ENCODE measurements at places on chromosomes 6 and 20.

DNA sequence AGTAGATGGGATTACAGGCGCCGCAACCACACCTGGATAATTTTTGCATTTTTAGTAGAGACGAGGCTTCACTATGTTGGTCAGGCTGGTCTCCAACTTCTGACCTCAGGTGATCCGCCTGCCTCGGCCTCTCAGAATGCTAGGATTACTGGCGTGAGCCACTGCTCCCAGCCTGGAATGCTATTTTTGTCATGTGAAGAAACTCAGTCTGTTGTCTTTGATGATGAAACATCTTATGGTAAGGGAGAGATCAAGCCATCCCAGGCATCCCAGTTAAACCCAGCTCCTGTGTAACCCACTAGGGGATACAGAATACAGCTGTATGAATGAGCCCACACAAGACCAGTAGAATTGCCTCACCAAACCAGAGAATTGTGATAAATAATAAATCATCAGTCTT lies 83.6 kb upstream of the RBM24 start:
- no peak for DNase-seq

GRCh38 chr6:36755435-36756348 lies 58.1 kb downstream of the RAB44 start:
- DNase-seq = peak; percentile 76

- DNase-seq = no peak
Measured at GRCh38 chr6:2763876-2764540, 1.2 kb upstream of the WRNIP1 start.

- no peak for DNase-seq
Measured at GRCh38 chr20:7879883-7880282, 60.4 kb downstream of the HAO1 start.

- no peak for DNase-seq
Measured at GRCh38 chr6:89430201-89430962, 2.6 kb upstream of the ANKRD6 start.

DNA sequence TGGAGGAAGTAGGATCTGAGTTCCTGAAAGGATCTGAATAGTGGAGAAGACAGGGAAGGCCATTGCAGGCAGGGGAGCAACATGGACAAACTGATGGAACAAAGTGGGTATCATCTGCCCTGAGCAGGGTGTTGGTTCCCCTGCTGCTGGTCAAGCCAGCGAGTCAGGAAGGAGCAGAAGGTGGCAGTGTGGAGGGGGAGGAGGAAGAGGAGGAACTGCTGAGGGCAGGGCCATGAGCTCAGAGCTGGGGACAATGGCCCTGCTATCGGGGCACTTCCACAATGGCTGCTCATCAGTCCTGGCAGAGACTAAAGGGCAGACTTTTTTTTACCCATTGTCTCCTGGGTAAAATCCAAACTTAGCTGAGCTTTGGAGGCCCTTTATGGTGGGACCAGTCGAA lies 13.6 kb downstream of the CNBD2 start:
- no peak for DNase-seq

- no peak for DNase-seq
Measured at GRCh38 chr6:5630636-5631035, 369.3 kb downstream of the FARS2 start.

DNA sequence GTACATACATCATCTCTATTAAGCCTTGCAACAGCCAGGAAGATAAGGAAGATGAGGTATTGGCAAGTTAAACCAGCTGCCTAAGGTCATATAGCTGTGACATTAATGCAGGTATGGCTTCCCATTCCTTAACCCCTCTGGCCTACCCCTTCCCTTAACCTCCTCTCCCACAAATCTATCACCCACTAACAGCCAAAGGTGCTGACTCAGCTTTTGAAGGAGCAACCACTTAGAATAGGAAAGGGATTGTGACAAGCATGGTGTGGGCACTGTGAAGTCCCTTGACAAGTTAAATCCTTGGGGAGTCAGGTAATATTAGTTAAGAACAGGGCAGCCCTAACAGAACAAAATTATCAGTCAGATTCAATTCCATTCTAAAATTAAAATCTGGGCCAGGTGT lies 5.4 kb upstream of the SH3BGRL2 start:
- DNase-seq = no peak

DNA sequence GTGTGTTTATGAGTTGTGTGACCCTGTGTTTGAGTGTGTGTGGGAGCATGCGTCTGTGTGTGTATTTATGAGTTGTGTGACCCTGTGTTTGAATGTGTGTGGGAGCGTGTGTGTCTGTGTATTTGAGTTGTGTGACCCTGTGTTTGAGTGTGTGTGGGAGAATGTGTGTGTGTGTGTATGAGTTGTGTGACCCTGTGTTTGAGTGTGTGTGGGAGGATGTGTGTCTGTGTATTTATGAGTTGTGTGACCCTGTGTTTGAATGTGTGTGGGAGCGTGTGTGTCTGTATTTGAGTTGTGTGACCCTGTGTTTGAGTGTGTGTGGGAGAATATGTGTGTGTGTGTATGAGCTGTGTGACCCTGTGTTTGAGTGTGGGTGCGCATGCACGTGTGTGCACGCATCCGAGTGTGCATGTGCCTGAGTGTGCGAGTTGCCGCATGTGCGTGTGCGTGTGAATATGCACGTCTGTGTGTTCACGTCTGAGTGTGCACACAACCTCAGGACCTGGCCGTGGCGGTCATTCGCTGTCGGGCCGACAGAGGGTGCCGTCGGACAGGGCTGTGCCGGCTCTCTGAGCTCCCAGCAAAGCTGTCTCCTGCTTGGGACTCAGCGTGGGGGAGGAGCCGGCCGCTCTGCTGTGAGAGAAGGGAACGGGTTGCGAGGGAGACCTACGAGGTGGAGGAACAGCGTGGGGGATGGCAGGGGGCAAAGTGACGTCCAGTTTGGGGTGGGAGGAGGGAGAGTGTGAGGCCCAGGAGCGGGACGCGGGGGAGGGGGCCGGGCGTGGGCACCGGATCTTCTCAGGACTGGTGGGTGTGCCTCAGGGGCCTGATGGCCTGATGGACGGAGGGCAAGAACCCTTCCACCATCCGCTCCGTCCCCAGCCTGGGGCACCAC lies 19.7 kb downstream of the SLC17A9 start:
- DNase-seq = peak; percentile 92

GRCh38 chr6:91438570-91438969 lies 851.7 kb upstream of the MAP3K7 start:
- DNase-seq = no peak

- no peak for DNase-seq
Measured at GRCh38 chr6:2616811-2617210, 133.9 kb downstream of the MYLK4 start.

GRCh38 chr6:10481101-10481500 lies 40.0 kb upstream of the GCNT2 start:
- no peak for DNase-seq

- DNase-seq = peak; percentile 80
Measured at GRCh38 chr6:12060780-12061609, 48.9 kb downstream of the HIVEP1 start.

GRCh38 chr20:51163996-51164600 lies 141.2 kb upstream of the KCNG1 start:
- no peak for DNase-seq

DNA sequence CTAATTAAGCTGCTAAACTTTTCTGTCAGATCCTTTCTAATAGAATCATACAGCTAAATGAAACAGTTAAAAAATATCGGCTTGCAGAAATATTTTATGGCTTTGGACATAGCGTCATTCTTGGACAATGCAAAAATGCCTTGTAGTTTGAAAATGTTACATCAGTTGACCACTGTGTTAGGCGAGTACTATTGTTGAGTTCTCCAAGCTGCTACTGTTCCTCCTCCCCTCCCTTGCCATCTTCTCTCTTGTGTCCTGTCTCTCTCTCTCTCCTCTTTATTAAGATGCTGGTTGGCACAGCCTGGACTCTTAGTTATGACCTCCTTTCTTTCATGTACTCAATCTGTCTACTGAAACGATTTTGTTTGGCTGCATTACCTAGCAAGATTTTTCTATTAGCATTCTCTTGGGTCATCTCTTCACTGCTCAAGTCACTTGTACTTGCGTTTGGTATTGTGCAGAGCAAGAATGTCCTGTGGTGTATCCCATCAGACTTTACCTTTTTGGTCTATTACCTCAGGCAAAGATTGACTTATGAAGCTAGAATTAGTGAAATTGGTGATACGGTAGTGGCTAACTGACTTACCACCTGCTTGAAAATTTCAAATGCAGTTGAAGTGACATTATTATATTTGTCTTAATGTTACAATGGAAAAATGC lies 127.9 kb downstream of the FARS2 start:
- DNase-seq = no peak

DNA sequence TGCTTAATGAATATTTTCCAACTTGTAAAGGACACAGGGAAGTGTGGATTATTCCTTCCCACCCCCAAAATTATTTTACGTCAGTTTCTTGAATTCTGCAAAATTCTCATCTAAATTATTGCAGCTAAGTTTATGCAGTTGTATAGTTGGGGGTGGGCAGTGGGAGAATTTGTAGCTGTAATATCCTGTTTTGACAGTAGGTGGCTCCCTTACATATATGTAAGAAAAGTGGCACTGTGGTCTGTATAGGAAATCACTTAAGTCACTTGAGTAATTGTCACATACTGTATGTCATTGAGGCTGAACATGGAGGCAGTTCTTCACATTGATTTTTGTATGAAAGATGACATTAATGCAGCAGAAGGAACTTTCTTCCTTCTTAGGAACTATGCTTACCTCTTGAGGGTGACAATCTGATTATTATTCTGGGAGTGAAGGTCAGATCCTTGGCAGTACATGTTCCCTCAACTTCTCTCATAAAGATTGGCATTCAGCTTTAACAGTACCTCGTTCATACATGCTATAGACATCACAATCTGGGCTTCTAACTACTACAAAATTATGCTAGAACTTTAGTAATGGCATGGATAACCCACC lies 14.6 kb upstream of the CFAP206 start:
- peak; percentile 45 for DNase-seq

DNA sequence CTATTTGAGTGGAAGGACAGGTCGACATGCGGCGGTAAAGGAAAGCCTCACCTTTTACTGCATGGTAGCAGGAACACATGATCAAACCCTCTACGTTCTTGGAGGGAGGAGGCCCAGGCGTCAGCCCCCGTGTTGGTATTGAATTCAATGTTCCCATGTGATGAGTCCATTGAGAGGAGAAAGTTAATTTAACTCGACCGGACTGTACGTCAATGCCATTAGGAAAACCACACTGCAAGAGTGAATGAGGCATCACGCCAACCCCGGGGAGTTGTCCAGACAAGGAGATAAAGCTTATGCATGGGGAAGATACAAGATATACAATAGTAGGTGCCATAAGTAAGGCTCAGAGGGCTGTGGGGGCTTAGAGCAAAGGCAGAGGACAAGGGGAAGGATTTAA lies 213.9 kb upstream of the ECI2 start:
- DNase-seq = no peak

DNA sequence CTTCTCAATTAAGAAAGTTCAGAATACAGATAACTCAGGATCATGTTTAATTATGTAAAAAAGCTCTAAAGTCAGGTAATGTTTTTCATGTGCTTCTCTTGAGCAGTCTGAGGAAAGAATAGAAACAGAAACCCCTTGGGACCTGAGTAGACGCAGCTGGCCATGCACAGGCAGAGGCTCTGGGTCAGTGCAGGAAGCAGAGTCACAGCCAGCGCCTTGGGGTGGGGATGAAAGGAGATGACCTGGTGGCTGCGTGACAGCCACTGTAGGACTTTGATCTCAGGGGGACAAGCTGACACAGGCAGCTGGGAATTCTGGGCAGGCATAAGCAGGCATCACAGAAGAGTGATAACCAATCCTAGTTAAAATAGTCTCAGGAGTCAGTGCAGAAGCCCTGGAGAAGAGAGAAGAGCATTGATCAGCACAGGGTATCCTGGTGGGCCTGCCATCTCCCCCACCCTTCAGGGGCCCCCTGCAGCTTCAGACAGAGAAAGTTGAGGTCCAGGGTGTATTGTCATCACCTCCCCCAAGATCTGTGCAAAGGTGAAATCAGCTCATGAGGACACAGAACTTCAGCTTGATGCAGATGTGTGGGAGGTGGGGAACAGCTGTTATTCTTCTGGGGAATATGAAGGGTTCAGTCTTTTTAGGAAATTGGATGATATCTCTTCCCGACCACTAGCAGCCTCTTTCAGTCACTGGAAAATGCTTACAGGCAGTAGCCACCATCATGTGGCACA lies 6.4 kb downstream of the HLA-DQB1 start:
- DNase-seq = no peak

DNA sequence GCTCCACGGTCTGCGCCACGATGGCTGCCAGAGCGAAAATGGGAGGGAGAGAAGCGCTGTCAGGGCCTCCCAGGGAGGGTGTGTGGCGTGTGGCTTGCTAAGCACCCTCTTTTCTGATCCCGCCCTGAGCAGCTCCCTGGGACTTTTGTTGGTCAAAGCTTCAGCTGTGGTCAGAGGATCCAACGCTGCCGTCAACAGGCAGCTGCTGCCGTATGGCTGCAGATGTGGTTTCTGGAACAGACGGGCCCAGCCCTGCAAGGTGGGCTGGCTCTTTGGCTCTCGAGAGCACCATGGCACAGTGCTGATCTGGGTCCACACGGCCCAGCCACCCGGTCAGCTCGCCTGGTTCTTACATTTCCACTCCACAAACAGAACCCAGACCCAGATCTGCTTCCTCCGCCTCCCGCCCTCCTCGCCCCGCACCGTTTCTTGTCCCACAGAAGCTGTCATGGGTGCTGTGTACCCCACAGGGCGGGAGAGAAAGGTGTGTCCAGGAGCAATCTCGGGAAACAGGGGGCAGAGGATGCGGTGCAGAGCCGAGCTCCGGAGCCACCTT lies 86.0 kb upstream of the BHLHE23 start:
- DNase-seq = peak; percentile 5

GRCh38 chr6:82370788-82371187 lies 7.2 kb downstream of the TPBG start:
- no peak for DNase-seq

DNA sequence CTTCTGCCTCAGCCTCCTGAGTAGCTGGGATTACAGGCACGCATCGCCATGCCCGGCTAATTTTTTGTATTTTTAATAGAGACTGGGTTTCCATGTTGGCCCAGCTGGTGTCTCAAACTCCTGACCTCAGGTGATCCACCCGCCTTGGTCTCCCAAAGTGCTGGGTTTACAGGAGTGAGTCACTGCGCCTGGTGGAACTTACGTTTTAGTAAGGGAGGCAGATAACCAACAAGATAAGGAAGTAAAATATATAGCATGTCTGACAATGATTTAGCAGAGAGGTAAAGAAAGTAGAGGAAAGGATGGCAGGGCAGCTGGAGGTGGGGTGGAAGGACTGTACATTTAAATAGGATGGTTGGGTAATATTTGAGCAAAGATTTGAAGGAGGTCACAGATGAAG lies 12.8 kb upstream of the MYMX start:
- no peak for DNase-seq

- DNase-seq = no peak
Measured at GRCh38 chr20:6940876-6941275, 173.4 kb downstream of the BMP2 start.
